Foreskin keratinocyte (primary cell): ENCODE measurements at places on chromosomes 1 and 21.

GRCh38 chr1:182098301-182098700, 36.8 kb upstream of the ZNF648 start:
- DNase-seq = no peak

DNA sequence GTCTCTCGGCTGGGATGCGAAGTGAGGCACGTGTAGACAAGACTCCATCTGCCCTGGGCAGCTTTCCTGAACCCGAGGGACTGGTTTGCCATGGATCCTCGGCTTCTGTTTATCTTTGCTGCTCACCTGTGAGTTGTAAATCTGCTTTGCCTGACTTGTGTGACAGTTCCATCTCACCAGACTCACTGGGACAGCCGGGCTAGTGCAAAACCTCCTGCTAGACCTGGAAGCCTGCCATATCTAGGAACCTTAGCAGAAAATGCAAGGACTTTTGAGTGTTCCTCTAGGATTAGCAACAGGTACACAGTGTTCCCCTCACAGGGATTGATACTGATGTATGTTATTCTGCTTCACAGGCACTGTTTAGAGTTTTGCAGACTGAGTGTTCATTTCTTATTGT, 218.6 kb downstream of the URB2 start:
- no peak for DNase-seq

DNA sequence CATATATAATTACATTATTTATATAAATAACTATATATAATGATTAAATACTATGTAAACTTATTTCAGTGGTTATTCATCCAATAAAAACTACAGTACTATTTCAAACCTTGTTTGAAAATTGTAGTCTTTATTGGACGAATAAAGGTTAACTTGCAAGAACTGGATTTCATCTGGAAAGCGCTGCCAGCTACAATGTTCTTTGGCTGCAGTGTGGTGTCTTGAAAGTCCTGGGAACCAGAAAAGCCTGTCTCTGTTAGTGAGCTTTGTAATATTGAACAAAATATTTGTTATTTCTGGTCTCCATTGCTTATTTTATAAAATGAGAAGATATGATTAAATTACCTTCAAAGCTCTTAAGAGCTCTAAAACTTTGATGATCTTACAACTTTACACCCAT, 763.6 kb downstream of the ADGRL2 start:
- no peak for DNase-seq

DNA sequence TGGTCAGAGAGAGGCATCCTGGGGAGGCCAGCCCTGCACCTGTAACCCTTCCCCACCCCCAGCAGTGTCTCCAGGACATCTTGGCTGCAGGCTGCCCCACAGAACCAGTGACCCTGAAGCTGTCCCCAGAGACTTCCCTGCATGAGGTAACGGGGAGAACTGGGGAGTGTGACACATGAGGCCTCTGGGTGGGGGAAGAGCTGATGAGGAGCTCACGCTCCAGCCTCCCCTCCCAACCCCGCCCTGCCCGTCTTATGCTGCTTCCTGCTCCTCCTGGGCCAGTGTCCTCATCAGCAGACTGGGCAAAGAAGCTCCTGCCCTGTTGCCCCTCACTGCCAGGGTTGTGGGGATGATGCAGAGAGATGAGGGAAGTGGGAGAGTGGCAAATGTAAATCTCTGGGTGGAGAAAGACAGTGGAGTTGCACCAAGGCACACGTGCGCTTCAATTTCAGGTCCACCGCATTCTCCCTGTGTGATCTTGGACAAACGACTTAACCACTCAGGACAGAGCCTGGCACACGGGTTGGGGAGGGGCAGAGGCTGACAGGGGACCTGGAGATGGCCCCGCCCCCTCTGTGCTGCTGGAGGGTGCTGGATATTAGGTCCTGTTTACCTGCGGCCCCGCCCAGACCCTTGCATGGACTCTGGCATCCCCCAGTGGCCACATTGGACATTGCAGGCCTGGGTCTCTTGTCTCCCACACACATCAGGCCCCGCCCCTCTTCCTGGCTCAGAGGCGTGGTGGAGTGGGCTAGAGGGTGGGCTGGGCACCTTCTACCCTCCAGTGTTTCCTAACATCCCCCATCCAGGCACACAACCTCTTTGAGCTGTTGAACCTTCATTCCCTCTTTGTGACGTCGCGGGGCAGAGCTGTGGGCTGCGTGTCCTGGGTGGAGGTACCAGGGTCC, 12.3 kb downstream of the CLCNKB start:
- DNase-seq = no peak

DNA sequence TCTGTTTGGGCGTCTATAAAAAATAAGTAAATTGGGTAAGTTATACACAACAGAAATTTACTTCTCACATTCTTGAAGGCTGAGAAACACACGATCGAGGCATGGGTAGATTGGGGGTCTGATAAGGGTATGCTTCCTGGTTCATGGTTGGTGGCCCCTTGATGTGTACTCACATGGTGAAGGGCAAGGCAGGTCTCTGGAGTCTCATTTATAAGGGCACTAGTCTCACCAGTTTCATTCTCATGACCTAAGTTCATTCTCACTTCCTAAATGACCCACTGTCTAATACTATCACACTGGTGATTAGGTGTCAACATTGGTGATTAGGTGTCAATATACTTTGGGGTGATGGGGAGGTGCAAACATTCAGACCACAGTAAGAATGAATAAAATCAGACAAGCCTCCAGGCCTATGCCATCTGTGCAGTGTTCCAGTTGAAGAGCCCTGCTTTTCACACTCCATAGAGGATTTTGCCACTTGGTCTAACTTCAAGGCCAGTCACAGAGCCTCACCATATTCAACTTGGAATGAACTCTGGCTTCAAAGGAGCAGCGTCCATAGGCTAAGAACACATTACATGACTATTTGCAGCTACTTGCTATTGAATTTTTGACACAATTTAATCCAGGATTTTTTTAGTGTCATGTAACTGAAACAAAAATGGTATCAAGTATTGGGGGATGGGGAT, 2.5 kb upstream of the GBP4 start:
- DNase-seq = no peak
